ENCODE measurements at places on chromosomes 6 and 20.
A peak's percentile ranks its signal among the peaks of the same experiment; 100 is the strongest.

DNA sequence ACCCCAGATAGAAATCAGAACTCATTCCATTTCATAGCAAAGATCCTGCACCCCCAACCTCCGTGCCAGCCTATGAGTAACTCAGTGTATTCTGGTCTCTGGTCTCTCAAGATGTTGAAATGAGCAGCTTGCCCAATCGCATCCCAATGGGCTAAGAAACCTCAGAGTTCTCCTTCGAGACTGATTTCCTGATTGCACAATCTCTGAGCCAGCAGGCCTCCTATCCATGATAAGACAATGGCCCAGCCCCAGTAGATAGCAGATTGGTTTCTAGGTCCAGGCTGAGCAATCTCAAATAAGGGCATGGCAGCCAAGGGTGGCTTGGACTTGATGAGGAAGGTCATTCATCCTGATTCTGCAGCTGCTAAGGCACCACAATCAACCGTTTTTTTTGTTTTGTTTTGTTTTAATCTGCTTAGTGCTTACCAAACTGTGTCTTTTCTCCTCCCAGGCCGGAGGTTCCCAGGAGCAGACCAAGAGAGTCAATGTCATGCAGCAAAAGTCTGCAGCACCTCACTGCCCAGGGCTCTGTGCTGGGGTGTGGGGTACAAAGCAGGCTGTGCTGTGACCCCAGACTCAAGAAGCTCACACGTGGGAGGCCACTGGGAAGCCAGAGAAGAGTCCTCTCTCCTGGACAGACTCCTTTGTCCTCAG is 125.1 kb upstream of the NXT1 start:
- DNase-seq = peak; percentile 95

DNA sequence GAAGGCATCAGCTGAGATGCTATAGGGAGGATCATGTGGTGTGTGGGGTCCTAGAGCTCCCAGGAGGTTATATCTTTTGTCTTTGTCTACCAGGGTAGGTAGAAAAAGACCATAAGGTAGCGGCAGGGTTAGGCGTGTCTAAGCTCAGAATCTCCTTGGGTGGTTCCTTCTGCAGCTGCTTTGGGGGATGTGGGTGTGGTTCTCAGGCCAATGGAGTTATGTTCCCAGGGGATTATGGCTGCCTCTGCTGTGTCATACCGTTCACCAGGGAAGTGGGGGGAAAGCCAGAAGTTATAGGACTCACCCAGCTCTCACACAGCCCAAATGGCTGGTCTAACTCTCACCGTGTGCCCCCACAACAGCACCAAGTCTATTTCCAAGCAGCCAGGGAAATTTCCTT is 107.4 kb upstream of the ADGRB3 start:
- no peak for DNase-seq

DNA sequence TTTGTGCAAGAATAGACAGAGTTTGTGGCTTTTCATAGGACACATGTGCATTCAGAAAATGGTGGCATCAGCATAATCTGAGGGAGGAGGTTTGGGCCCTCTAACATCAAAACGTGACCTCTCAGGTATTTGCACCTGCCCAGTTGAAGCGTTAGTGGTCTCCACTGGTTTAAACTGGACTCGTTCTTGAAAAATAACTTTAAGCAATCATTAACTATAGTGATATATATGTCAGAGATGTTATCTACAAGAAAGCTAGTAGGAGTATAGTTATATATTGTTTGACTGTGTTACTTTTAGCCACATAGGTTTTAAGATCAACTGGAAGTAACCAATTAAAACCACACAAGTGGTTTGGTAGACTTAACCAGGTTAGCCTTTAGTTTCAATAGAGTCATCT is 607.4 kb downstream of the MAFB start:
- no peak for DNase-seq

- DNase-seq = no peak
Observed at GRCh38 chr6:45595010-45595851, 217.5 kb upstream of the SUPT3H start.

DNA sequence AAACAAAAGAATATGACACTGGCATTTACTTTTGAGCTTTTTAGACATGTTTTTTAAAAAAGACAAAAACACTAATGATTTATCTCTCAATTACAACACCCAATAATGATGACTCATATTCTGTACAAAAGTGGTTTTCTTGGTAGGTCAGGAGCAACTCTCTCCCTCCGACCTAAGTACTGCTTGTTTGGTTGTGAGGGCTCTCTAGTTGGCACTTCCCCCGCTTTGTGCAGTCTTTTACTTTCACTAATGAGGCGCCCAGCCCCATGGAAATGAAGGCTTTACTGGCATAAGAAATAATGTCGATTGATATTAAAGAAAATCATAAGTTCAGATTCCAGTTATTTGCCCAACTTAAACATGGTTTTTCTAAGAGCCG is 1.3 kb downstream of the KPNA5 start:
- peak; percentile 42 for DNase-seq

GRCh38 chr6:145953200-145953599 is 11.0 kb downstream of the SHPRH start:
- no peak for DNase-seq

- DNase-seq = no peak
Observed at GRCh38 chr6:158046201-158047126, 64.8 kb downstream of the SYNJ2 start.

DNA sequence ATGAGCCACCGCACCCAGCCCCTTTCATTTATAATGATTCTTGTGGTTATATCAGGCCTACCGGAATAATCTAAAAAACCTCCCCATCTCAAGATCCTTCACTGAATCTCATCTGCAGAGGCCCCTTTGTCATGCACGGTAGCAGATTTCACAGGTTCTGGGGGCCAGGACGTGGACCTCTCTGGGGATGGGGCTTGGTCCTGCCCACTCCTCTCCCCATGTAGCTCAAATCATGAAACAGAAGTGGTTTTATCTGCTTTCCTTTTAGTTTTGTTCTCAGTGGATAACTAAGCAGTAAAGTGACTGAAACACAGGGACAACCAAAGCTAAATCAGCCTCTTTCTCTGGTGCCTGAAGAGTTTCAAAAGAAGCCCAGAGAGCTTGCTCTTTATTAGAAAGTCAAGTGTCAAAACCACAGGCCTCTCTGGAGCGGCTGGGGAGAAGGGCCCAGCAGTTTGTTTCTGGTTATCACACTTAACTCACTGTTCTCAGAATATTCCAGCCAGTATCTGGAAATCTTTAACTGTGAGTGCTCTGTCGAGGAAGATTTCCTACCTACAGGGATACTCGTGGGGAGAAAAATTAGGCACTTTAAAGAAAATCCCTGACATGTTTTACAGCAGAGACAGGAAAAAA is 60.6 kb upstream of the FAM184A start:
- no peak for DNase-seq

DNA sequence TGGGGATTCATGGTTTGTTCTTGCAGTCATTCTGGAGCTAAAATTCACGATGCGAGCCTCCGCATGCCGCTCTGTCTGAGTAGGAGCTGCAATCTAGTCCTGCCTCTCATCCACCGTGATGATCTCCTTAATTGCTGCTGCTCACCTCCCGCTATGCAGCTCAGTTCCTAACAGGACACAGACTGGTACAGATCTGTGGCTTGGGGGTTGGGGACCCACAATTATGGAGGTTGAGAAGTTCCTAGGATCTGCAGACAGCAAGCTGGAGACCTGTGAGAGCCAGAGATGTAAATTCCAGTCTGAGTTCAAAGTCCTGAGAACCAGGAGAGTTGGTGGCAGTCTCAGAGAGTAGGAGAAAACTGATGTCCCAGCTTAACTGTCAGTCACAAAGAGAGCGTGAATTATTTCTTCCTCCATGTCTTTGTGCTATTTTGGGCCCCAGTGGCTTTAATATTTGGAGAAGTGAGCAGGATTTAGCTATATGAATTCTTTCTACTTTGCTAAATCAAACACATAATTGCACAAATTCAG is 378.7 kb upstream of the MAN1A1 start:
- DNase-seq = no peak

DNA sequence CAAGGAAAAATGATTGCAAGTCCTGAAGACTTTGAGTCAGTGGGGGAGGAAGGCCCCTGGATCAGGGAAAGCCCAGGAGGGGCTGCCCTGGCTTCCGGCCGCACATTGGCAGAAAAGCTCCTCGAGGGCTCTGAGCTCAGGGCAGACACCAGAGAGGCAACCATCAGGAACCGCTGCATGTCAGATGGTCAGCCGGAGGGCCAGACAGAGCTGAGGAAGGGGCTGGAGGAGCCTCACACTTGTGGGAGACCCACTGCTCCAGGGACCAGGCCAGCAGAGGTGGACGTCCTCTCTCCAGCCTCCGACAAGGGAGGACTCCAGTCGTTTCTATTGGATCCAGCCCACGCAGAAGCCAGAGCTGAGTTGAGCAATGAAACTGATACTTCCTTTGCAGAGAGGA is 30.2 kb upstream of the AAR2 start:
- DNase-seq = no peak

DNA sequence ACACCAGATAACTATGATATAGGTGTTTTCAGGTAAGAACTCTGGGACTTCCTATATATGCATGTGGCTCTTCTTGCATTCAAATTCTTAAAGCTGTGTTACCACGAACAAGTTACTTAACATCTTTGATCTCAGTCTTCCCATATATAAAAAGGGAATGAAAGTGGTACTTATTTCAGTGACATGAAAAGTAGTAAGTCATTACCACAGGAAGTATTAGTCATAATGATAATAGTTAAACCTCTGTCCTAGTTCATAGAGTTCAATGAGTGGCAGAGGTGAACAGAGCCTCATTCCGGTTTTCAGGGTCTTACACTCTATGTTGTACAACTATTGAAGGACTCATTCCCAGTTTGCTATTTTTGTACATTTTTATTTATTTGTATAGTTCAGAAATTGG is 237.0 kb downstream of the NKAIN2 start:
- no peak for DNase-seq

GRCh38 chr6:21496196-21496595 is 97.4 kb upstream of the SOX4 start:
- DNase-seq = no peak

GRCh38 chr6:36276581-36277536 is 7.0 kb downstream of the PNPLA1 start:
- no peak for DNase-seq

DNA sequence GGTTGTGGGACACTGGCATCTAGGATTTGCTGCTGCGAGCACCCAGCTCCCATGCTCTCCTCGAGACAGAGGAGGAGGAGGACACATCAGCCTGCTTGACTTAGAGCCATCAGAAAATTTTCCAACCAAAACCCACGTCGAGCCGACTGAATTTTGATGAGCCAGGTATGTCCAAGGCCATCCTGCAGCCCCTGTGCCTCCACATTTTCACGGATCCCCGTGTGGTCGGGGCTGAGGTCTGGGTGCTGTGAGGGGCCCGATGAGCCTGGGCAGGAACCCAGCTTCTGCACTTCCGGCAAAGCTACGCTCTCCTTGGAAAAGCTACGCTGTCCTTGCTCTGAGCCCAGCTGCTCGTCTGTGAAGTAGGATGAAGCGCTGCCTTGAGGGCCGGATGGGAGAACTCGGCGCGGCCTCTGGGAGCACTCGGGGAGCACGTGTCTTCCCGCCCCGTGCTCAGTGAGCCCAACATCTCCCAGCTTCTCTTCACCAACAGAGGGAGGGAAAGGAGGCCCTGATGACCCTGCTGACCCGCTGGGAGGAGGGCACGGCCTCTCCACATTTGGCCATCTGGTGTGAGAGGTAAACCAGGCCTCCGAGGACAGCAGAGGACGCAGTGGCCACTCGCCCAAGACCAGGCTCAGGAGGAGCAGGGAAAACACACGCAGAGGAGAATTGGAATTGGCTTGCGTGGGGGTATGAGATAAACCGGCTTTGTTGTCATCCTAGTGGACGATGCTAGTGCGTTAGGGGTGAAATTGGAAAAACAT is 33.9 kb downstream of the PSMG4 start:
- DNase-seq = no peak

DNA sequence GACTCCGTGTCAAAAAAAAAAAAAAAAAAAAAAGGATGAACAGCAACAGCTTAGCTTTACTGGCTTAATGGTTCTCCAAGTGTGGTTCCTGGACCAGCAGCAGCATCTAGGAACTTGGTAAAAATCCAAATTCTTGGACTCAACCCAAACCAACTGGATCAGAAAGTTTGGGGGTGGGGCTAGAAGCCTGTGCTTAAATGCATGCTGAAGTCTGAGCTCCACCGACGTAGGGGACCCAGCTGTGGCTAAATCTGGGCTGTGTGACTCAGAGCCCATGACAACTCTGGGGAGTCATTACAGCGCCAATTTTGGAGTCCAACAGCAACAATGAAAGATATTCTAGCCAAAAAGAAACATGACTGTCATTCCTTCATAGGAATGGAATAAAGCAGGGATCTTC is 13.6 kb upstream of the CHD6 start:
- DNase-seq = peak; percentile 79

DNA sequence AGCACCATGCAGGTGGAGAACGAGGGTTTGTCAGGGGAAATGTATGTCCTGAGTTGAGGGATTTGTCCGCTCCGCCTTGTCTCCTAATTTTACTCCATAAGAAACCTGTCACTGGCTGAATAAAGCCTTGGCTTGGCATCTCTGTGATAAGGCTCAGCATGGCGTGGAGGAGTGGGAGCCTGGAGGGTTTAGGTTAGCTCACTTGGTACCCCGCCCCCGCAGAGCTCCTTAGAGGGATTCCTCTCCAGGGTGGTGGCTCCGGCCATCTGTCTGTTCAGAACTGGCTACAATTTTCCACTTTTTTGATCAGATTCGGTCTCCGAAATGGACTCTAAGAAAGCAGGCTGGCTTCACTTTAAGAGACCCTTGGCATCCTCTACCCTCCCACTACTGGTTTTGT is 192.2 kb upstream of the SYNDIG1 start:
- no peak for DNase-seq

GRCh38 chr6:1817033-1817761 is 207.5 kb downstream of the FOXC1 start:
- peak; percentile 53 for DNase-seq

DNA sequence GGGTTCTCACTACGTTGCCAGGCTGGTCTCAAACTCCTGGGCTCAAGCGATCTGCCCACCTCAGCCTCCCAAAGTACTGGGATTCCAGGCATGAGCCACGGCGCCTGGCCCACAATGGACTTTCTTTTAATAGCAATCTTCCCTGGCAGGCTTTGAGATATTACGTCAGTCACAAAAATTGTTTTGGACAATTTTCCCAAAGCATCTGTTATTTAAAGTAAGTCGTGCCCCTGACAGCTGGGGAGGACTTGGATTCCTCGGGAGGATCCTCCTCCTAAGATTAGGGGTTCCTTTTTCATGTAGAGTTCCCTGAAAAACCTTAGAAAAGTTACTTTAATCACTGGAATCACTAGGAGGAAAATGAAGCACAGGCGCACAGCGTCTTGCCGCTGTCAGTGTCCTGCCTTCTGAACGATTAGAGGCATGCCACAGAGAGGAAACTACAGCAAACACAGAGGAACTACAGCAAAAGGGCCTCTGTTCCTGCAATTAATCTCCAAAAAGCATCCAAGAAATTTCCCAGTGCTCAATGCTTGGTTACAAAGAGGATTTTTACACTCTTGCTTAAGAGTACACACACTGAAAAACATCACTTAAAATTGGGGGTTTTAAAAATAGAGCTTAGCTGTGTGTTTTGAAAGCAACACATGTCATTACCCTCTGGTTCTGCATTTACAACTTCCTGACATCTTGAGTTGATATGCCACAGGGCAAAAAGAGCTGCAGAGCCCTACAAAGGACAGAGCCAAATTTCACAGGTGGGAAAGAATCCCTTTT is 4.5 kb downstream of the ACSS1 start:
- peak; percentile 44 for DNase-seq

- no peak for DNase-seq
Observed at GRCh38 chr6:351011-351866, 40.3 kb upstream of the IRF4 start.

GRCh38 chr6:124011180-124011579 is 207.5 kb downstream of the NKAIN2 start:
- no peak for DNase-seq
